ENCODE measurements at places on chromosomes 11 and 22.
A peak's percentile ranks its signal among the peaks of the same experiment; 100 is the strongest.

GRCh38 chr11:6006846-6007245 is at the start of gene OR56A4:
TSS of gene OR56A4 (minus strand) at chr11:6006946. CDS start at chr11:6002992, 3,954 bp downstream.
- DNase-seq = no peak

GRCh38 chr11:134527382-134528243 is 115.6 kb upstream of the B3GAT1 start:
- no peak for DNase-seq

DNA sequence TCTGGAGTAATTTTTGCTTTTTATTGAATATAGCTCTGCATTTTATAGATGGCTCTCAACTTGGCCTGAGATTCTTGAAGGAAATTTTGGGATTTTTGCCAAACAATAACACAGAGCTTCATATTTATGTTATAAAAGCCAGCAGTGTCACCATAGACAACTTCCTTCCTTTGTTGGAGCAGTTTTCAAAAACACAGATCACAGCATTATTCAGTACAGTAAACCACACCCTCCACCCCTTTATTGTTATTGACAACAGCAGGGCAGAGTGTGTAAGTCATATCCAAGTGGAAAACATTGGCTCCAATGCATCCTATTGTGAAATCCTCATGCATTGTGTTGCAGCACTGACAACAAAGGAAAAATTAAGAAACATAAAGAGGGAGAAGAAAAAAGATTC is 62.6 kb upstream of the PRSS23 start:
- DNase-seq = peak; percentile 92

GRCh38 chr11:12421386-12421785 is 44.0 kb downstream of the PARVA start:
- no peak for DNase-seq

DNA sequence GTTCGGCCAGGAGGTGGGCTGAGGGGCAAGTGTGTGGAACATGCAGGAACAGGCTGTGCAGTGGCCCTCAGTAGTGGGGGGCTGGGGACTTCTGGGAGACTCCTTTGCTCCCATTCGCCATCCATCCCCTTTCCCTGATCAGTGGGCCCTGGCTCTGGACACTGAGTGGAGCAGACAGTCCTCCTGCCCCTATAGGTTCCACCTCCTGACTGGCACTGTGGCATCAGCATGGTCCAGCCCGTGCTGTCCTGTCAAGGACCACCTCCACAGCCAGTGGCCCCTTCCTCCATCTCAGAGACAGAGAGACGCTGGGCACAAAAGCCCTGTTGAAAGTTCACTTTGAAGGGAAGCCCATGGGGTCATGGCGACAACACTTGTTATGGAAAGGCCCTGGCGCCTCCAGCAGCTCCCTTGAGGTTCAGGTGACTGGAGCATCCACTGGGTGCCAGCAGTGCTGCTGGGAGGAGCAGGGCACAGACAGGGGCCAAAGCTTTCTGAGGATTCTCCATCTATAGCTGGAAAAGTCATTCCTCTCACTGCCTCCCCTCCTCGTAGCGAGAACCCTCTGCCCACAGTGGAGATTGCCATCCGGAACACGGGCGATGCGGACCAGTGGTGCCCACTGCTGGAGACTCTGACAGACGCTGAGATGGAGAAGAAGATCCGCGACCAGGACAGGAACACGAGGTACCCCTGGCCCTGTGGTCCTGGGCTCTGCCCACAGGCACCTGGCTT is 5.6 kb downstream of the DERL3 start:
- no peak for DNase-seq

DNA sequence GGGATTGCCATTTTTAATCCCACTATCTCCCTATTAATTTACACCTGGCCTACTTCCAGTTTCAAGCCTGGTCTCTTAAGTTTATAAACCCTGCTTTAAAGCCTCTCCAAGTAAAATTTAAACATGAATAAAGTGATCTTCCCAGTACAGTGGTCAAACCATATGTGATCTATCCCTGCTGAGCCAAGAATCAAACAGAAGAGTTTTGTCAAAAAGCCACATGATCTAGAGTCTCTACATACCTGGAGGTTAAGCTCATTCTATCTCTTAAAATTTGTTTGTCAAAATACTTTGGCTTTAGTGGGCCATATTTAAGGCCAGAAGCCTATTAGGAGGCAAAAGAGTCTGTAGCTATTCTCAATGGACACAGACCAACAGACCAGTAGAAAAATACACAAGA is 42.9 kb upstream of the DDI1 start:
- DNase-seq = peak; percentile 68

DNA sequence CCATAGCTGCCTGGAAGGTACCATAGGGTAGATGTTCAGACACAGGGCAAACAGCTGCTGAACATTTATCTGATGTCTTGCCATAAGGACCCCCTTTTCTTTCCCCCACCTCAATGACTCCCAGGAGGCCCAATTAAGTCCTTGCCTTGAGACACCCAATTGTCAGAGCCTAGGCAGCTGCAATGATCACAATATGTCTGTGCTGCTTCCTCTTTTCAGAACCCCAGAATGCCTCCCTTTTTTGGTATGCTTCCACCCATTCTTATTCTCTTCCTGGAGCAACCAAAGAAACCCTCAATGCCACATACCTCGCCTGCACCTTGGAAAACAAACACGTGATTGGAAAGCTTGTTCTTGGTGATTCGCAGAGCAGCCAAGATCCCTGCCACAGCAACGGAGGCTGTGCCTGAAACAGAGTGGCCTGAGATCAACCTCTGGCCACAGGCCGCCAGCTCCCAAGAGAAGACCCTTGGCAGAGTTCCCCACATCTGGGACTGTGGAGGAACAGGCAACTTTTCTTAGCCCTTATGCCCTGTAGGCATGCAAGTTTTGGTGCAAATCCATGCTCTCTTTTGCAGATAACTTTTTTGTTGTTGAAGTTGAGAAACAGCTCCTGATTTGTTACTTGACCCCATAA is 75.4 kb downstream of the CCDC81 start:
- DNase-seq = no peak

DNA sequence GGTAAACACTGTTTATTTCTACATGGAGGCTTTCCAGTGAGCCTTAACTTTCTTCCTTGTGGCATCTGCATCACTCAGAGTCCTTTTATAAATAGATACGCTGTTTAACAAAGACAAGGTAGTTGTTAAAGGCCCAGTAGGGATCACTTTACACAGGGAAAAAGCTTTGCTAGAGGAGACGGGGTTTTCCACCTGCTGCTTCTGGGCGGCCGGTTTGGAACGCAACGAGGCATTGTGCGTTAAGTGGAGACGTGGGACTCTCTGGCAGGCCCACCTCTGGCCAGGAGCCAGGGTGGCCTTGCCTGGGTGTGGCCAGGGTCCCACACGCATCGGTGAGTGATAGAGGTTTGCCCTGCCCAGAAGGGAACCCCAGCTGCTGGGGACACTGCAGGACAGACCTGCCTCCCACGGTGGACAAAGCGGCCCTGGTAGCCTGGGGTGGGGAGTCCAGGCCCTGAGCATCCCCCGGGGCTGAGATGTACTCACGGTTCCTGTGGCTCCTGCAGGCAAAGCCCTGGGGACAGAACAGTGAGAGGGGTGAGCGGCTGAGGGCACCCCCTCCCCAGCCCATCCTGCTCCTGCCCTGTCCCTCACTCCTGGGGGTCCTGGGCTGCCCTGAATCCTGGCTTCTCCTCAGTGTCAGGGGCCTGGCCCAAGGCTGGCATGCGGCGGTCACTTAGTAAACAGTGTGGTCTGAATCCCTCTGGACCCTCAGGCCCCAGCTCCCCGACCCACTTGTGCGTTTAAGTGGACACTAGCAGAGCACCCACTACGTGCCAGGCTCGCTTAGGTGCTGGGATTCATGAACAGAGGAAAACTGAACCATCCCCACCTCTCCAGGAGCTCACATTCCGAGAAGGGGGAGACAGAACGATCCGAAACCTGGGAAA is 4.2 kb downstream of the IL17REL start:
- DNase-seq = no peak

DNA sequence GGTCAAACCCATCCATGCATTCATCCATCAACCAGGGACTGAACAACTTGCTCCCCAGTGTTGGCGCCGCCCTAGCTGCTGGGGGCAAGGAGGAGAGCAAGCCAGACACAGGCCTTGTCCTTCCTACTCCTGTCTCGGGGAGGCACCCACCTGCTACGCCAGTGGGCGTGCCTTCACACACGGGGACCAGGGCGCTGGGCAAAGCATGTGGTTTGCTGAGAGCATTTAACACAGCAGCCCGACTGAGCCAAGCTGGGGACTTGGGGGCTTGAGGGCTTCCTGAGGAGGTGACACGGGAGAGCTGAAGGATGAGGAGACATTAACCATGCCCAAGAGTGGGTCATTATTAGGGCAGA is 30.6 kb downstream of the CACNA1I start:
- DNase-seq = no peak

GRCh38 chr11:33942954-33943353 is 51.1 kb upstream of the LMO2 start:
- DNase-seq = peak; percentile 97

DNA sequence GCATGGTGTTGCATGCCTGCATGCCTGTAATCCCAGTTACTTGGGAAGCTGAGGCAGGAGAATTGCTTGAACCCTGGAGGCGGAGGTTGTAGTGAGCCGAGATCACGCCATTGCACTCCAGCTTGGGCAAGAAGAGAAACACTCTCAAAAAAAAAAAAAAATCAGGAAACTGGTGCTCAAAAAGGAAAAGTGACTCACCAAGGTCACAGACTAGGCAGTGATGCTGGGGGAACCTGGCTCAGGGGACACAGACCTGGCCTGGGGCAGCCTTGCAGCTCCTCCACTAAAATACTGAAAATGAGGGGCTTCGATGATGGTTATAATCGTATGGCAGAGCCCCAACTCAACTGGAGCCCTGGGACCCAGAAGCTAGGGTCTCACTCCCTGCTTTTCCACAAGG is 8.1 kb upstream of the SLC35E4 start:
- DNase-seq = no peak

GRCh38 chr11:117345039-117345438 is 17.4 kb downstream of the CEP164 start:
- peak; percentile 10 for DNase-seq

- peak; percentile 92 for DNase-seq
Observed at GRCh38 chr11:6693342-6694228, 10.4 kb upstream of the MRPL17 start.

DNA sequence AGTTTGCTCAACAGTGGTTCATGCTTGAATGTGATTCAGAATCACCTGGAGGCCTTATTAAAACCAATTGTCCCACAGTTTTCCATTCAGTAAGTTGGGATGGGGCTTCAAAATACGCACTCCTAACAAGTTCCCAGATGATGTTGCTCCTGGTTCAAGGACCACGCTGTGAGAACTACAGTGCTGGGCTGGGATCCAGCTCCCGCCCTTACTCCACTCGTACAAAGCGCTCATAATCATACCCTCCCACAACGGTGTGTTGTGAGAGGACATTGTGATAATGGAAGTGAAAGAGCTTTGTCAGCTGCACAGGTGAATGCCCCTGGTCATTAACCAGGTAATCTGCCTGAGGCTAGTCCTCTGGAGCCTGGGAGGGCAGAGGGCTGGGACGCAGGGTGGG is 1.3 kb upstream of the CD82 start:
- no peak for DNase-seq

DNA sequence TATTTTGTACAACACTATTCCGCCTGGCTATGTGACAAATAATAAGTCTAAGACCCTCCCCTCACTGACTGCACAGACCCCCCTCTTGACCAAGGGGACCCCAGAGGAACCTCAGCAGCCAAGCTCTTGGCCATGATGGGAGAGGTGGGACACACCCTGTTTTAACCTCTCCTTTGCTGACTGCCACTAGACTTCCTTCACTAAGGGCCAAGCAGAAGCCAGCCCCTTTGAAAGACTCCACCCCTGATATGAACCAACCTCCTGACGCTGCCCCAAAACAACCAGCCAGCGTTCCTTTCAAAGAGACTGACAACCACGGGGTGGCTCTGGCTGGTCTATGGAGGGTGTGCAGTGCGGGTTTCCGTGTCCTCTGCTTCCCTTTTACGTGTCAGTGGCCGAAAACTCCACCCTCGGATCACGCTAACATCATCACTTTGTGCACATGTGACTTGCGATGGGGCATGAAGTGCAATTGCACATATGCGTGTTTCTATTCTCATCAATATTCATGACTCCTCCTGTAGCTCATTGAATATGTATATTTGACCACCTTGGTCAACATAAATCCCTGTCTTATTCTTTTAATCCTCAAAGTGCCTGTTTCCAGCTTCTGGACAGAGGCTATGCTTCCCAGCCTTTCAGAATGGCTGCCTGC is 643.9 kb downstream of the TBC1D22A start:
- DNase-seq = no peak

GRCh38 chr11:33895752-33896137 is 3.9 kb upstream of the LMO2 start:
- DNase-seq = no peak

- DNase-seq = peak; percentile 53
Observed at GRCh38 chr11:76768088-76768908, 14.9 kb upstream of the TSKU start.

DNA sequence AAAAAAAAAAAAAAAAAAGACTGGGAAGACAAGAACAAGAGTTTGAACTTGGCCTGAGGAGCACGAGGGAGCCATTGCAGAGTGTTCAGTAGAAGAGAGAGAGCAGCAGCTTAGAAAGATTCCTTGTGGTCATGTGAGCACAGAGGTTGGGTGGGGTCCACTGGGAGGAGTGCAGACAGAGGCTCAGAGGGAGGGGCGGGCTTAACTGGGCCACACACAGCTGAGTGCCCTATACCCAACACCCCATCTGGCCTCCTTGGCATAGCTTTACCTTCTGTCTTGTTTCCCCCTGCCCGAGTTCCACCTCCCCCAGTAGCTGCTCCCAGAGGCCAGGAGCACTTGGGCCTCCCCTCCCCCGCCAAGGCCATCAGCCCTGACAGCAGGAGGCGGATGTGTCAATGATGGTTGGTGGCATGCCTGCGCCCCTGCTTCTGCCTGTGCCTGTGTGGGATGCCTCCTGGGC is 12.1 kb downstream of the C11orf86 start:
- DNase-seq = no peak

- no peak for DNase-seq
Observed at GRCh38 chr11:12834166-12834565, 159.9 kb downstream of the TEAD1 start.

GRCh38 chr11:17543574-17544180 is 539 bp downstream of the USH1C start:
- DNase-seq = no peak

DNA sequence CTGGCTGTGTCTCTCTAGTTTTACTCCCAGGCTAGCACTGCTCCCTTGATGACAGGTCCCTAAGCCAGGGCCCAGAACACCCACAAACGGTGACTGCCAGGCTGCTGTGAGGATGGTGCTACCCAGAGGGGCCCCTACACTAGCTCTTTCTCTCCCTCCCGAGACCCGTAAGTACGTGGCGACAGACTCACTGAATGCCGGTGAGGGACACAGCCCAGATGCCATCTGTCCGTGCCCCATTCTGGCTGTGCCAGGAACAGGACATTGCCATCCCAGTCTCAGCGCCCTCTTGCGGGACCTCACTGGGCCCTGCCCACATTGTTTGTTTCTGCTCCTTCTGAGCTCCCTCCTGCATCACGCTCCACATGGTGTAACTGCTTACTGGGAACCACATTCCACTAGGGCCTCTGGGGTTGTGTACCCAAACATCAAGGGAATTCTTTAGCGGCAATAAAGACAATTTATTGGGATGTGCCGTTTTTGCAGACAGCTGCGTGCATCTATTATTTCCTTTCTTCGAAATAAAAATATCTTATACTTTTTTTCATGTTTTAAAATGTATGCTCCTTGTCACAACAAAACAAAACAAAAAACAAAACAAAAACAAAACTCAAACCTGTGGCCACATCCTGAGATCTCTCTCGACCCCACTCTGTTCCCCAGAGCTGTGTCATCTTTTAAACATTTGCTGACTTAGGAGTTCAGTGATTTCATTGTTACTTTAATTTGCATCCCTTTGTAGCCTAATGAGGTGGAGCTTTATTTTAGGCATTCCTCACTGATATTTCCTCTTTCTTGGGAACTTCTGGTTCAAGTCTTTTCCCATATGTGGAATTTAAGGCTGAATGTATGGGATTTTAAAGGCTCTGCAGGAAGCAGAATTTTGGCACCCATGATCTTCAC is 4.4 kb upstream of the TPCN2 start:
- peak; percentile 49 for DNase-seq
